ENCODE measurements at places on chromosomes 4 and X.

DNA sequence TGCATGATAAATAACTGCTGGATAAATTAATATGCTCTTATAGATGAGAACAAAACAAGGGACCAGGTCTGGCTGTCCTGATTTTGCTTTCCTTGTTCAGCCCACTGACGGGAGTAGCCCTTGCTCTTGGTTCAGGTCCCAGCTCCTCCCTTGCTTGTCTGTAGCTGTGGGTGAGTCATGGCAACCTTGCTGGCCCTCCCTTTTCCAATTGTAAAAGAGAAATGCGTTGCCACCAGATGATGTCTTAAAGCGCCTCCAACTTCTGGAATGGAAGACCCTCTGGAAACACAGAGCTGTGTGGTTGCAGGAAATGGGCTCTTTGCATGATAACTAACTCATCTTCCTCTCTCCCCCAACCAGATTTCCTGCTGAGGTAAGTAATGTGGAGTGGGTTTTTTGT, 171.4 kb downstream of the AASDH start:
- no peak for DNase-seq

DNA sequence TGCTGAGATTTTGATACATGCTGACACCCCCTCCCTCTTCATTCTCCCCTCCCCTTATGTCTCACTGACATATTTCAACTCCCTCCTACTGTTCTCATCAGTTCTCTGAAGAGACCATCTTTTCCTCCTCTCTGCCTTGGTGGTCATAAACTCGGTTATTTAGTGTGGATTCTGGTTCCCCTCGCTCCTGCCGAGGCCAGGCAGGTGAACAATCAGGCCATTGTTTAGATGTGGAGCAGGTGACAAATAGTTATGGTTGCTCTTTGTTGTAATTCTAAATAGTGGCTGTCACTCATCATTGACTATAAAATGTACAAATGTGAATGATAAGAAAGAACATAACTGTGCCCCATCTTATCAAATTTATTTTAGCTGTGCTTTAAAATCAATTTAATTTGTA, 324.6 kb downstream of the BCOR start:
- DNase-seq: peak; percentile 30

GRCh38 chr4:38016698-38017097, 56.5 kb downstream of the PTTG2 start:
- no peak for DNase-seq

GRCh38 chr4:38021751-38022150, 61.6 kb downstream of the PTTG2 start:
- DNase-seq: no peak

DNA sequence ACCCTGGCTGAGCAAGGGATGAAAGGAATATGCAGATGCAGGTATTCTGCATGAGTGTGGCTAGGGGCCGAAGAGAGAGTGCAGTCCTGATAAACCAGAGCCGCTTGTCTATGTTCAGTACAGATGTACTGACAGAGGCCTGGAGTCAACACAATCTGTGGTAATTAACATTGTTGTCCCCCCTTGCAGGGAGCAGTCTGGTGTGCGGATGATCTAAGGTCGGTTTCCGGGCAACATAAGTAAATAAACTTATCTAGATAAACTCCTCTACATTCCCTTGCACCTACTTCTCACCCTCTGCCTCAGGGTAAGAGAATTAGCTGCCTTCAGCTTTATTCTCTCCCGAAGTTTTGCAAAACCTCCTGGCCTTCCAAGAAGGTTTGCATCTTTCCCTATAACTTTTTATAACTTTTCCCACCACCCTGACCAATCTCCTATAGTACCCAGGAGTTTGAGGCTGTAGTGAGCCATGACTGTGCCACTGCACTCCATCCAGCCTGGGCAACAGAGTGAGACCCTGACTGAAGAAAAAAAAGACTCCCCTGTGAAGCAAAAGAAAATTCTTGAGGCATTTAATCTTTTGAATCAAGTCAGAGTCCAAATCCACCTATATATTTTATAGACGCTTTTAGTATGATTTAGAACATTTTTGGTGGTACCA, 26.6 kb downstream of the SNX25 start:
- no peak for DNase-seq

GRCh38 chr4:21012851-21013331, 312.6 kb downstream of the PACRGL start:
- peak; percentile 21 for DNase-seq

GRCh38 chr4:6972911-6973310, 63.3 kb downstream of the TBC1D14 start:
- DNase-seq: no peak

GRCh38 chrX:68916891-68917290, 88.1 kb downstream of the EFNB1 start:
- no peak for DNase-seq

DNA sequence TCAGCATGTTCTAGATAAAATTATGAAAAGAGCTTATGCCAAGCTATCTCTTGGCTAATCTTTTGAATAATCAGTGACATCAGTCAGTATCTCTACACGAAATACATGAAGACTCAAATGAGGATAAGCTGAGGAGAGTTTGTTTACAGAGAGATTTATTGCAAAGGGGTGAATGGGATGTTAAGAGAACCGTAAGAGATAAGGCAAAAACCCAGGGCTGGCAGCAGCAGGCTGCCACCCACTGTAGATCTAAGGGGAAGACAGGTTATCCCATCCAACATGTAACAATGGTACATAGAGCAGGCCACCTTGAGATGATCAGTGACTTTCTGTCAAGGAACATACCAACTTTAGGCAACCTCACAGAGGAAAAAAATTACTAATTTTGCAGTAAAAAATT, 432.1 kb upstream of the NR3C2 start:
- DNase-seq: peak; percentile 44

- DNase-seq: no peak
Measured at GRCh38 chr4:108988464-108989195, 225.8 kb upstream of the ETNPPL start.

DNA sequence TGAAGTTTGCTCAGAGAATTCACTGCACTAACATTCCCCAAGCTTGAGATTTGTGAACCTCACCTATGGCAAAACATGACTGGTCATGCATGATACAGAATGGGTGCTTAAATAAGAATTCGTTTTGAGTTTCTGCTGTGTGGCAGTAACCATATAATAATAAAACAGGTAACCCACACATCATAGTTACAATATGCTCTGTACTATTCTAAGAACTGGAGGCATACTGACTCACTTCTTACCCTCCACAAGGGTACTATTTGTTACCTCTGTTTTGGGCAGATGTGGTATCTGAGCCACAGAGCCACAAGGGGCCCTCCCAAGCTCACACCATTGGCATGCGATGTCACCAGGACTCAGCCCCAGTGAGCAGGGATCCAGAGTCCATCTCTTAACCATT, 17.6 kb downstream of the SLC2A9 start:
- DNase-seq: no peak

DNA sequence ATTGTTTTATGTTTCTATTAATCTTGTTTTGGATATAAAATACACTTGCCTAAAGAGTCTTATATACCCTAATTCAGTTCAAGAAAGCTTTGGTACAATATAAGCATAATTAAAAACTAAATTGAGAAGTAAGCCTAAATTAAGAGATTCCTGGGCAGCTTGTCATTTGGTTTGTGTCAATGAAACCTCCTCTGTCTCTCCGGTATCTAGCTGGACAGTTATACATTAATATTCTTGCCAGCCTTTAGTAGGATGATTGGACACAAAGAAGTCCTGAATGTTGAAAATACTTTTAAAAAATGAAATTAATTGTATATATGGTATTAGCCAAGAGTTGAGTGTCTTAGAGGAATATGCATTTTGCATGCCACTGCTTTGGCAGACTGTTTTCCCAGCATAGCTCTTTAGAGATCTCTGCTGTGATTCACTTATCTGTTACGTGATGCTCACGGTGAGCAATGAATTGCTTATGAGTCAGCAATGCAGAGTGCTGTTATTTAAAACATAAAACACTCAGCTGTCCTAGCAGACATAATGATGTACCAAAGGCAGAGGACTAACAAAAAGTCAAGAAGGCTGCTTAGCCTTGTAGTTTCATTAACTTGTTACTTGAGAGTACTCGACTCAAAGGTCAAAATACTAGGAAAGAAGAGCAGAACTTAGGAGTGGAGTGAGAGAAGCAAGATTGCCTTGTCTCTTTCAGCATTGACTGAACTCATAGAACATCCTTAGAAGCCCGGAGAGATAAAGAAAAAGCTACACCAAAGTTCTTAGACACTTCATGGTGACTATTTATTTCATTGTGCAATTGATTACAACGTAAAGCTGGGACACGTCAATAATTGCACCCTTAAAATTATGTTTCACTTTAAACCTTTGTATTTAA, 1296.1 kb upstream of the PCDH7 start:
- peak; percentile 63 for DNase-seq

DNA sequence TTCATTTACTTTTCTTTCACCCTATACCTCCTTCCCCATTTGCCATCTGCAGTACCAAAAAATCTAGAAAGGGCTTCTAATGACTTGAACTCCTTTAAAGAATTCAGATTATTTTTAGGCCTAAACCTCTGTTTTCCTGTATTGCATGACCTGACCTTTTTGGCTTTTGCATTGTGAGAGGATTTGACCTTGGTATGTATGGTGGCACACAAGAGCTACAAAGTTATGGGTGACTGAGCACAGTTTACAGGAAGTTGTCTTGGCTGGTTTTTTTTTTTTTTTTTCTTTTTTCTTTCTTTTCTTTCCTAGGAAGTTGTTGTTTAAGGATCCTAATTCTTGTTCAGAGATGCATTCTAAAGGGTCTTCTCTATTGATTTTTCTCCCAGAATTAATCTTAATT, 32.0 kb upstream of the MTMR8 start:
- DNase-seq: peak; percentile 3

GRCh38 chrX:51824061-51824460, 69.4 kb upstream of the MAGED1 start:
- no peak for DNase-seq

GRCh38 chrX:53269536-53270107, 11.8 kb downstream of the IQSEC2 start:
- no peak for DNase-seq

Measured in DMS53 (cell line).